ENCODE measurements at places on chromosomes 11 and 22.

DNA sequence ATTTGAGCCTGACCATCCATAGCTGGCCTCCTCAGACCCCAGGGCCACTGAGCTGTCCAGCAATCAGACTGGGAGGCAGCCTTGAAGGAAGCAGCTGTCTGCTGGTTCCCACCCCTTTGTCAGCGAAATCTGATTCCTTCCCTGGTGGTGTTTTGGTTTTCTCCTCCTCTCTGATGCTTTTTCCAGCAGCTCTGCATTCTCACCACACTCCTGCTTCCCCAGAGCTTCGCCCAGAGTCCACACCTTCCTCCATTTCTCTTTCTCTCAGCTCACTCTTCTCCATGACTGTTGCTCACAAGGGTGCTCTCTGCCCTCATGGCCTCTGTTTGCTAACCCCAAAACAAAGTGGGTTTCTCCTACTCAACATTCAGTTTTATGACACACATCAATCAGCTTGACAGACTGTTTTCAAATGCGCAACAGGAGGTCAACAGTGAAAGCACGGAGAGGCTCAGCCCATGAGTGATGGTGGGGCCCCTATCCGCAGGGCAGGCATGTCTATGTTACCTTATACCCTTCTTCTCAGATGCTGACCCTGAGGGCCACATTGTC is 130.6 kb upstream of the MTNR1B start:
- no peak for DNase-seq

DNA sequence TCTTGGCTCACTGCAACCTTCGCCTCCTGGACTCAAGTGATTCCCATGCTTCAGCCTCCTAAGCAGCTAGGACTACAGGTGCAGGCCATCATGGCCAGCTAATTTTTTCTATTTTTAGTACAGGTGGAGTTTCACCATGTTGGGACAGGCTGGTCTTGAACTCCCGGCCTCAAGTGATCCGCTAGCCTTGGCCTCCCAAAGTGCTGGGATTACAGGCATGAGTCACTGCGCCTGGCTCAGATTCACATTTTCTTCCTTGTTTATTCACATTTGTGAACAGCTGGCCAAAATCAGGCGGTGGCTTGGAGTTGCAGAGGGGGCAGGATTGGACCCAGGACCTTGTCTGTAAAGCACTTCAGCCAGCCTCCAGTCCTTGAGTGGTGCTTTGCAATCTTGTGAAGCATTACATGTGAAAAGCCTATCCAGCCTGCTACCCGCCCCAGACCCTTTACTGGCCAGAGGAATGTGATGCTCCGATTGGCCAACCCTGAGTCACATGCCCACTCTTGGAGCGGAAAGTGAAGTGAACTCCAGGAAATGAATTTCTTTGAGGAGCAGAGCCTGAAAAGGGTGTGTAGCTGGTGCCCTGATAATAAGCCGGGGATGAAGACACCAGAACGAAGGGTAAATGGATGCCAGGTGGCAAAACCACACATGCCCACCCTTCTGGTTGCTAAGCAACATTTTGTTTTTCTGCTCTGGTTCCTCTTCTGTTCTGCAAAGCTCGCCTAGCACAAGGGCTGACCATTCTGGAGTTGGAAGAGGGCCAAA is 62.6 kb upstream of the PTPRJ start:
- DNase-seq = no peak

DNA sequence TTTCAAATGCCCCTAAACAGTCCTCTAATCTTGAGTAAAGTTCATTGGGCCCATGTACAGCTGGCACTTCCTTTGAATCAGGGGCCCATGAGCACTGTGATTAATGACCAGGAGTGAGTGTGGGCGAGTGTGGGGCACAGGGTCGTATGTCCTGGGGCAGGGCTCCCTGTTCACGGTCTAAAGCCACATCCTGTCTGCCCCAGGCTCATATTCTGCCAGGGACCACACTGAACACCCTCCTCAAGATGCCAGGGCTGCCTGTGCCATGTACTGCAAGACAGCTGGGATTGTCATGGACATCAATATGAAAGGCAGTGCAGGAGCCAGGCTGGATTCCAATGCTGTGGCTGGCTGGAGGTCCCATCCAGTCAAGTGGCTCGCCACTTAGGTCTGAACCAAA is 130.5 kb downstream of the KIRREL3 start:
- no peak for DNase-seq

- DNase-seq = no peak
Measured at GRCh38 chr11:57801183-57801485, 39.5 kb downstream of the CTNND1 start.

GRCh38 chr11:118610773-118611432 is 3.5 kb downstream of the PHLDB1 start:
- DNase-seq = peak; percentile 66
